ENCODE measurements at places on chromosomes 2 and 18.

- DNase-seq = no peak
These were observed 15.5 kb upstream of the OTX1 start for GRCh38 chr2:63035169-63035568.

GRCh38 chr18:79872527-79873444 lies 75.0 kb downstream of the KCNG2 start:
- DNase-seq = no peak

DNA sequence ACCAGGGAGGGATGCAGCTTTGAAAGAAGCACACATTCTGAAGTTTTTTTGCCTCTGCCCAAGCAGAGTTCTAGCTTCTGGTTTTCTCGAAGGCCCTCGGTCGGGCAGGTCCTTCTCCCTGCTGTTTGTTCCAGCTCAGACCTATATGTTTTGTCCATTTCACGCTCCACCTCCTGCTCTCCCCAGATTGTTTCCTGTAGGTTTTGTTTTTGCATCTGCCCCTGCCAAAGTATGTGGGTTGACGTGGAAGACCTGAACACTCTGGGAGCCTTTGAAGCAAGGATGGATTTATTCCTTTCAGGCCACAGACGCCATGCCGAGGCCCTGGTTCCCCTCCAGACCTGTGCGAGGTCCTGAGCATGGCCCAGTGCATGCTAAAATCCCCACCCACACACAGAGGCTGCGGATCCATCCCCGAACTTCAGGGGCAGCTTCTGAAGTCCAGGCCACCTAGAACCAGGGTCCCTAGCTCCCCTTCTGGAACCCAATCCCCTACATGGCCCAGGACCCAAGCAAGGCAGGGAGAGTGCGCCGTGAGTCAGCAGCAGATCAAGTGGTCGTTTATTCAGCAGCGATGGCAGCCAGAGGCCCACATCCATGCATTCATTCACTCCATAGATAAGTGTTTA lies 205.4 kb downstream of the KLHL29 start:
- DNase-seq = no peak

- DNase-seq = no peak
These were observed 12.3 kb downstream of the SCG2 start for GRCh38 chr2:223589901-223590300.

GRCh38 chr2:233473386-233473791 lies 93.2 kb downstream of the USP40 start:
- DNase-seq = no peak

DNA sequence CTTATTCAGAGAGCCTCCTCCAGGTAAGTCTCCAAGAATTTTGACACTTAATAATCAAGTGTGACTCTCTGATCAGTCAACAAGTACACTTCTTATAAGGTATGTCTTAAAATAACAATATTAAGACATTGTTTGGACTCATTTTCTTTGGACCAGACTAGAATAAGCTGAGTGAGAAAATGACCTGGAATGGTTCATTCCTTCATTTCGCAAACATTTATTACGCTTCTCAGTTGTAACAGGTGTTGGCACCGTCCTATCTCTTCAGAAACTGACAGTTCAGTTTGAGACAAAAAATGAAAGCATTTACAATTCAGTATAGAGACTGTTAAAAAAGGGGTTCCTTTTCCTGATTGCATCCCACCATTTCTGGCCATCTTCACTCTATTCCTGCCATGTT lies 46.6 kb downstream of the TSPYL6 start:
- no peak for DNase-seq

DNA sequence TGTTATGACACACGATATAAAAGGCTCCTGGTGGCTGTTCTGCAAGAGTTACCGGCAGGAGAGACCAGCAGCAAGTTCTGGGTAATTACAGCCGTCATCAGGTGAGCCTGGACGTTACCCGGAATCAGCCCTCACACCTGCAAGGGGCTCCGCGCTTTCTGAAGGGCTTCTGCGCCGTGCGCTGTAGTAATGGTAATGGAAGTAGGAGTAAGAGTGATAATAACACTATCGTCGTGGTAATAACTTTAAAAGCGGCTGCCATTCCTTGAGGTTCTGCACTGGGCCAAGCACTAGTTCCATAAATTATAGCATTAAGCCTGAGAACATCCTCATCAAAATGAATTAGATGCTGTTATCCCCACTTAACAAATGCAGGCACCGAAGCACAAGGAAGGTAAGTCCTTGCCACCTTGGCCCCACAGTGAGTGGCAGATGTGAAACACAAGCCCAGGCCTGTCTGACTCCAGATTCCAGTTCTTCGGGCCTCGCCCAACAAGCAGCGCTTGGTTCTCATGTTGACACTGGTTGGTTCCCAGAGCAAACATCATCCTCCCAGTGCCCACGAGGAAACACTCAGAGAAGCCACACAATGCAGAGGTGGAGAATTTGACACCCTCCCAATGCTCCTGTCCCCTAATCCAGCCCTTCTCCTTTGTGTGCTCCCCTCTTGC lies 205.2 kb downstream of the EIPR1 start:
- no peak for DNase-seq

GRCh38 chr2:119821266-119821665 lies 61.5 kb downstream of the PTPN4 start:
- no peak for DNase-seq

DNA sequence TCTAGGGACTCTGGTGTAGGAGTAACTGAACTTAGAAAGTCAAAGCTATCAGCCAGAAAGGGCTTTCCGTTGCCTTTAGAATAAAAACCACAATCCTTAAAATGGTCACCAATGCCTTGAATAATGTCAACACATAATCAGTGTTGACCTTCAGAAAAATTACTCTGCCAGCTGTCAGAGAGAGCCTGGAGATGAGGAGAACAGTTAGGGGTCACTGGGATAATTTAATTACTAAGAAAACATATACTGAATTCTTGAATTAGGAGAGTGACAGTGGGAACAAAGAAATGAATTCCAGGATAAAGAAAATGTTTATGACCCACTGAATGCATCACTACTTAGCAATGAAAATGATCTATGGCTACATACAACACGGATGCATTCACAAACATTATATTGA lies 23.4 kb upstream of the UGP2 start:
- no peak for DNase-seq

DNA sequence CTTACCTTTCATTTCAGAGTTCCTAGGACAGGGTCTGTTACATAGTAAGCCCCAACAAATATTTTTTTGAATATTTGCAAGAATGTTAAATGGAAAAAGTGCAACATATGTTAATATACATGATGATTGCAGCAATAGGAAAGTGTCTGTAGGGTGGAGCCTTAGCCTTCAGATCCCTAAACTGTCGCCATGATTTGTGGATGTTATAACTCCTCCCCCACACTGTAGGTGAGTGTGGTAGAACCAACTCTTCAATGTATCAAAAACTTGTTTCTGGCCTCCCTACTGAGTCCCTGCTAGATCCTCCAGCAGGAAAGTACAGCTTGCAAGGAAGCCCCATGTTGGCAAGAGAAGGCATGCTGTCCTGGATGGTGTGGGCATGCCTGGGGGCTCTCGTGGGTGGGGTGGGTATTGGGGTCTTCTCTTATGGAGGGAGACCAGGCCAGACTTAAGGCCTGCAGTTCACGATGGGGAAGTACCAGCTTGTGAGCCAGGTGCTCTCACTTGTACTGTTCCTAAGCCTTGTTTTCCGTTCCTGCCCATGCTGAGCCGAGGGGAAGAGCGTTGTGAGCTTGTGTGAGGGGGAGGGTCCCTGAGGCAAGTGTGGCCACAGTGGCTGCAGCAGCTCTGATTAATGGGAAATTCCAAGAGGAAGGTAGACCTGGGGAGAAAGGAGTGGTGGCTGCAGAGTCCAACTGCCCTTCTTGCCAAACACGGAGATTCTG lies 11.4 kb downstream of the FHOD3 start:
- DNase-seq = no peak

- no peak for DNase-seq
These were observed 27.8 kb downstream of the MTX2 start for GRCh38 chr2:176297067-176297466.

- peak; percentile 33 for DNase-seq
These were observed 107.9 kb downstream of the MAP4K4 start for GRCh38 chr2:101805152-101806088.

GRCh38 chr18:45734944-45735343 lies 11.0 kb downstream of the SLC14A1 start:
- no peak for DNase-seq

DNA sequence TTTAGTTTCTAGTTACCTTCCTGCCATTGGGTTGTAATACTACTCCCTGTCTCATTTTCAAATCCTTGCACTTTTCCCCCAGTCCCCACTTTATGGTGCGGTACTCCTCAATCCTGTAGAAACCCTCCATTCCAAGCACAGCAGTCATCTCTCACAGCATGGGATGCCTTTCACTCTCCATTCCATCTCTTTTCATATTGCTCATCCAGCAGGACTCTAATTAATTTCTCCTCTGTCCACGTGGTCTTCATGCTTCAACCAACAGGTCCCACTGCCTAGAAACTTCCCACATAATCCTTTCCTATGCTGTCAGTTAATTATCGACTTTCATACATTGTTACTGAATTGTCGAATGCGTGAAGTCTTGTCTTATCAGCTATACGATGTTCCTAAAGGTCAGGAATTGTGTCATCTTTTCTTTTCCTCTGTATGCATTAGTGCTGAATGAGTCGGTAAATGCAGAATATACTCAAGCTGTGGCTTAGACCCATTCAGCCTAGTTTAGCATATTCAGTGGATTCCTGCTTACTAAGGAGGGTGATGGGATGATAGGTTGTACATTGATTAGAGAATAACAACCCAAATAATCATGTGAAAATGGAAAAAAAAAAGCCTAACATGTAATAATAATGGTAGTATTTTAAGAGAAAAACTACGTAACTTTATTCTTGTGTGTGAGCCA lies 89.7 kb downstream of the CRIM1 start:
- no peak for DNase-seq

- DNase-seq = no peak
These were observed 156.7 kb downstream of the ZBTB7C start for GRCh38 chr18:48252525-48252924.

GRCh38 chr2:136250131-136250530 lies 132.2 kb upstream of the CXCR4 start:
- DNase-seq = no peak

GRCh38 chr2:36405183-36405582 lies 49.6 kb downstream of the CRIM1 start:
- DNase-seq = no peak

All from erythroblast (primary cell).